RCC 7860 (cell line): ENCODE measurements at places on chromosomes 1 and 21.

DNA sequence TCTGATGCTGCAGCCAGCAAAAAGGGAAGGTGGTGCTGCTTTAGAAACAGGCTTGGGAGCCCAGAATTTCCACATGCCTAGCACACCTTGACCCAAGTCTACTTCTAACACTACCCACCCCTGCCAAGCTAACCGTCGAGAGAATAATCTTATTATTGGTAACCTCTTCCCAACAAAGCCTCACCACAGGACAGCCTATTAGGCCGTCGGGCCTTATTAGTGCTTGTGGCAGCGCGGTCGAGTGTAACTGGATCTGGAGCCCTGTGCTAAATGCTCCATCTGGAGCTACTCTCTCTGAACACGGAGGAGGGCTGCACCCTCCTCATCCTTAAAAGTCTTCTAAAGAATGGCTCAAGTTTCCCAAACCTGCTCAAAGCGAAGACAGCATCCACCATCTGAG lies 165.5 kb upstream of the NFIA start:
- no peak for DNase-seq

DNA sequence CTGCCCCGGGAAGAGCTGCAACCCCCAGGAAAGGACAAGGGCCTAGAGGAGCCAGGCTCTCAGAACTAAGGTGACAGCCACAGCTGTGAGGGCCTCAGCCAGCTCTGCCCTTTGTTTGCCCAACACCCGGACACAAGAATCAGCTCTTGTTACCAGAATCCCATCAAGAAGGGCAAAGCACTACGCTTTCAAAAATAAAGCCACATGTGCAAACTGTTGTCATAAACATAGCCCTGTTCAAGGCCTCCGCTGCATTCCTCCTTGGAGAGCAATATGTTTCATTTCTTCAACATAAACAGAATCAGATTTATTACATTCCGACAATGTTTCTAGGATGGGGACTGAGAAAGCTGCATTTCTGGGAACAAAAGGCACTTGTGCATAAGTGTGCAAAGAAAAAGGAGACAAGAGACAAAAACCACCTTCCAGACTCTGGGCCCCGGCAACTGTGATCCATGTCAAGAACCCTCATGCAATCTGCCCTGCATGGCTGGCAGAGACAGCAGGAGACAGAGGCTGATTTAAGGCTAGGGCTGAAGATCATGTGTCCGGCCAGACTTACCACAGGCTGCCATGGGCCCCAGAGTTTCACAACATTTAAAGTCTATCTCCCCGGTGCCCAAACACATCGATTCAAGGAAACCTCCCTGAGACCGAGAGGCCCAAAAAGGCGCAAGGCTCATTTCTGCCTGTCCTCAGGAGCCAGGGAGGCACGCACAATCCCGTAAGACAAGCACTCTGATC lies 71.0 kb downstream of the SSBP3 start:
- DNase-seq: no peak

GRCh38 chr1:51950701-51951100 lies 39.8 kb downstream of the RAB3B start:
- DNase-seq: no peak

- no peak for DNase-seq
Measured at GRCh38 chr1:191453487-191453886, 704.8 kb upstream of the RGS18 start.

GRCh38 chr1:156589546-156589945 lies 2.0 kb upstream of the NAXE start:
- DNase-seq: no peak
